ENCODE measurements at places on chromosomes 4 and X.

DNA sequence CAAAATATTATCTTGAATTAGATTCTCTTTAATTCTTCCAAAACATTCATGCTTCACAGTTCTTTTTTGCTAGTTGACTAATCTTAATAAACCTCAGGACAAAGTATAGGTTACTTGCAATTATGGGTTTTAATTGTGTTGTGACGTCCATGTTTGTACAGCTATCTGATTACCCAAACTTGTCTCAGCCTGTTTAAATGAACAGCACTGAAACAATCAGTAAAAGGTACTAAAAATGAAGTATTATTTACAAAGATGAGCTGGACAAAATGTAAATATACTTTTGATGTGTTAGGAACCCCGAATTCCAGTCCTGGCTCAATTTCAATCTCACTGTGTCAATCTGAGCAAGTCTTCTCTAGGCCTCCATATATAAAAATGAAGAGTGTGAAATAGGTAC is 57.4 kb upstream of the SLC6A14 start:
- no peak for DNase-seq

- DNase-seq = no peak
Measured at GRCh38 chr4:108884596-108884995, 121.7 kb upstream of the ETNPPL start.

DNA sequence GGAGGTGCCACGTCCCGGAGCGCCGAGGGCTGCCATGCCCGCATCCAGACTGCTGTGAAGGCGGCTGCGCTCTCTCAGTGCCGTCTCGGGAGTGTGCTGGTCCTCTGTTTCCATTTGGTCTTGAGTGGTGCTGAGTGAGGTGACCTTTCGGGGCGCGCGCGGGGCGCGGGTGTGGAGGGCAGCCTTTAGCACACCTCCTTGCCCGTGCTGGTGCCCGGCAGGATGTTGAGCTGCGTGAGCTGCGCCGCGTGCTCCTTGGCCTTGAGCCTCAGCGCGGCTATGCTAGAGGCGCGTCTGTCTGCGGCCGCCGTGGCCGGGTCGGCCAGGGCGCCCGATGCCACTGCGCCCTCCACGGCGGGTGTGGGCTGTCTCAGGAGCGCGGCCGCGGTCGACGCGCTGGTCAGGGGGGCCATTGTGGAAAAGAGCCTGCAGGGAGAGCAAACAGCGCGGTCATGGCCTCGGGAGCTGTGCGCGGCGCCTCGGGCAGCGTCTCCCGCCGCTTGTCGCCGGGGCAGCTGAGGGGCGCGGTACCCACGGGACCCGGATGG is 11.2 kb downstream of the ARX start:
- no peak for DNase-seq

GRCh38 chrX:153780678-153781427 is at the start of gene SRPK3:
TSS of gene SRPK3 (plus strand) at chrX:153781041. CDS start at chrX:153781087, 46 bp downstream.
- DNase-seq = no peak

GRCh38 chr4:88725986-88726385 is 28.4 kb upstream of the NAP1L5 start:
- no peak for DNase-seq

DNA sequence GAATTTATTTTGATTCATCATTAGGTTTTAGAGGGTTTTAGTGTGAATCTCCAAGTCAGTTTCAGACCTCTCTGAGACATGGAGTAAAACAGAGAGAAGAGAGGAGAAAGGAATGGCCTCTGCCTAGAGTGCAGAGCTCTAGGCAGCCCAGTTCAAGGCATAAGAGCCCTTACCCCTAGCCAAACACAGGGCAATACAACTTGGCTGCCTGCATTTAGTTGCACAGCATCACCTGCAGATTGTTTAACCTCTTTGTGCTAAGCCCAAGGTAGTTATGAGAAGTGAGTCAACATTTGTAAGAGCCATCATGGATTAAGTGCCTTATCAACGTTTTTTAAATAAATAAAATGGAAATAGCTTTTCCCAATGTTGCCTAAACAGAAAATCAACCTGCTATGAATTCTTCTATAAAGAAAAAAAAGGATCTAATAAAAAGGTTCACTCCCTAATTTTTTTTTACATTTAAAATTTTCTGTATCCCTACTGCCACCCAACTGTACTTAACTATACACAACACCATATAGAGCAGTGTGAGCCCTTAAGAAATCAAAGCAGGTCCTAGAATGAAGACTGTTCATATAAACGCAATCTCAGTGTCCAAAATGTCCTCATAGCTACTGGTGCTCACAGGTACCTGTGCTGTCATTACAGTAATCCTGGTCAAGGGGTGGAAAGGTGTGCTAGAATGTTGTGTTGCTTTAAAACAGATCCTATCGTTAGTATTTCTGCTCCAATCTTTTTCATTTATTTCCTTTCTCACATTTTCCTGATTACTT is 36.0 kb downstream of the PF4 start:
- DNase-seq = no peak

DNA sequence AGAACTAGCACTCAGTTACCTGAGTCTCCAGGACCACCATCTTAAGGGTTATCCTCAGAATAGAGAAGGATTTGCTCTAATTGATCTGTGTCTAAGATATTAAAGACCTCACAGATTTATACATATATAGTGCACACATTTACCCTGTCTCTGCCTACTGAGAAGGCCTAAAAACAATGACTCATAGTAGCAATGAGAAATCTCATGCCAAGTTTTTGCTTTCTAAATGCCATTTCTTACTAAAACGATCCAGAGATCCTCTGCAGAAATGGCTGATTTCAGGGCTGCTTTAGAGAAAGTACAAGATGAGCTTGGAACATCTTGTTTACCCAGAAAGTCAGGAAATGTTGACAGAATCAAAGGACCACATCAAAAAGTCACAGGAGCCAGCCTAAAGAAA is 79.1 kb upstream of the INPP4B start:
- DNase-seq = no peak

DNA sequence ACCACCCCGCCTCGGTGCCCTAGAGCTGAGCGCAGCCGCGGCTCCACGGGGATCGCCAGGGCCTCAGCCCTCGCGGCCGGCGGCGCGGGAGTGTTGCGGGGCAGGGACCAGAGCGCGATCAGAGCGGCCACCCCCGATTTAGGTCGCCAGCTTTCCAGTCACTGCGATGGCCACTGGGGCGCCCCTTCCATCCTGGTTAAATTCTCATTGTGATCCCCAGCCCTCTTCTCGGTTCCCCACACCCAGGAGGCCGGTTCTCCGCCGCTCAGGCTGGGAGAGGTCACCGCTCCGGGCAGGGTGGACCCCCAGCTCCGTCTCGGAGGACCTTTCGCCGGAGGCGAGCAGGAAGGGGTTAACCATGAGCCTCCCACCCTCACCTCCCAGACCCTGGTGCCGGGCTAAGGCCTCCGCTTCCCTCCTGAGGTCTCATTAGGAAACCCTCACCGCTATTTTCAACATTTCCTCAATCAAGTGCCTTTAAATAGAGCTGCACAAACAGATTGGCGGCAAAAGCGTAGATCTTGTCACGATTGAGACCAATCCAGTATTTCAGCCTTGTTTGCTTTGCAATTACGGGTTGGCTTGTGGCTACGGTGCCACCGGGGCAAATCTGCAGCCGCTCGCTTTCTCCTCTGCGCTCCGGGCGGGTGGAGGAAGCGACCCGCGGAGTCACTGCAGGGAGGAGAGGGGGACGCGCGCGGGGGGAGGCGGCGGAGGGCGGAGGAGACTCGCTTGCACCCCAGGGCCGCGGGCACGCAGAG is 8.3 kb upstream of the HAND2 start:
- no peak for DNase-seq

- DNase-seq = no peak
Measured at GRCh38 chr4:156505341-156505955, 466.2 kb downstream of the PDGFC start.

- no peak for DNase-seq
Measured at GRCh38 chrX:67749536-67749935, 205.7 kb downstream of the AR start.

GRCh38 chr4:101238706-101239105 is 108.6 kb downstream of the PPP3CA start:
- peak; percentile 44 for DNase-seq

GRCh38 chrX:24285082-24285481 is 28.8 kb downstream of the SUPT20HL2 start:
- no peak for DNase-seq

DNA sequence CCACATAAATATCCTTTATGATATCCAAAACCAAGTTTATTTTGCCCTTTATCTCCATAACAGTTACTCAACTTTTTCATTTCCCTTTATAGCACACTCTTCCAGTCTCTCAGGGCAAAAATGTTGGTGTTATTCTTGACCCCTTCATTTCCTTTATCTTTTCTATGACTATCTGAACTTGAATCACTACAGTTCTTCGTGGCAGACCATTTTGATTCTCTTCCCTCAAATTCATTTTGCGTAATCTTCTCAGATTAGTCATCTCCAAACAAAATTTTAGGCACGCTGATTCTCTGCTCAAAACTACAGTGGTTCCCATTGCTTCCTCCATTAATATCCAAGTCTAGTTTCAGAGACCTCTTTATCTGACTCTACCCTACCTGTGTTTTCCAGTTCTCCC is 26.1 kb downstream of the RUFY3 start:
- DNase-seq = no peak

DNA sequence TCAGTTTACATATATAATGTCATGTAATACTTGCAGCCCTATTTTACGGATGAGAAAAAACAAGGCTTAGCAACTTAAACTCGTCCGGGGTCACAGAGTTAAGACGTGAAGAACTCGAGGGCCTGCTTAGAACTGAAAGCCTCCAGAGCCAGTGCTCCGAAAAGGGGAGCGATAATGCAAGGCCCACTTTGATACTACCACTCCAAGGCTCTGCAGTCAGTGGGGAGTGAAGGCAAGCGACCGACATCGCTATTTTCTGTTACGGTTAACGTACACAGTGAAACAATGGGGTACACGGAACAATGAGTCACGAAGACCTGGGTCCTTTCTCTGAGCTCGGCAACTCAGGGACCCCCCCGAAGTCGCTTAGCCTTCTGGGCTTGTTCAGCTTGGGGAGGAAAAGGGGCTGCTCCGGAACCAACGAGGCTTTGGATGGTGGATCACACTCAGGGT is 965 bp downstream of the PPA2 start:
- no peak for DNase-seq

- DNase-seq = no peak
Measured at GRCh38 chrX:105744946-105745345, 77.4 kb upstream of the NRK start.

- DNase-seq = no peak
Measured at GRCh38 chr4:73922766-73923630, 53.8 kb downstream of the CXCL1 start.

DNA sequence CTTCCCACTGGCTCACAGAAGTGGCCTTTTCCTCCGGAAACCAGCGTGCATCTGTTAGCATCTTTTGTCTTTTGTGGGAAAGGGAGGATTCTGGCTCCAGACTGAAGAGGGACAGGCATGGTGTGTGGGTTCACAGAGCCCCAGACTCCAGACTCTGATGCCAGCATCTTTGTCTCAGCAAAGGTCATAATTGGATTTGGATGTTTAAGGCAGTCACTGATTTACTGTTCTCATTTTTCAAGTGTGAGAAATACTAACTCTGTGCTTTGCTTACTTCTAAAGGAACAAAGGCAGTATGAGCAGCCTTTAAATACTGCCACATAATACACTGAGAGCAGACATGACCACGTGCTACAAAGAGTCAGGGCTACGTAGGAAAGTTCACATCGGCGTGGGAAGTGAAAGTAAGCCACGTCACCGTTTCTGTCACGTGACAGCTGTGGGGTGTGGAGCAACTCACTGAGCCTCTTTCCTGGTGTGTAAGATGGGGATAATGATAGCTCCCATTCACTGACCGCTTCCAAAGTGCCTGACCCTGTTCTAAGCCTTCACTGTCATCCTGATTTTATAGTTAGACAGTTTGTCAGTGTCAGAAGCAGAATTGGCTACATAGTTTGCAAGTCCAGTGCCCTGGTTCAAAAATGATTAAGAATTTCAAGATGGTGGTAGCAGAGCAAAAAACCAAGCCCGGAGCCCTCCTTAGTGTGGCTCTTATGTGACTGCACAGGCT is 24.8 kb upstream of the TMSB4X start:
- DNase-seq = peak; percentile 8

- no peak for DNase-seq
Measured at GRCh38 chr4:102326951-102327350, 18.3 kb downstream of the SLC39A8 start.

- DNase-seq = no peak
Measured at GRCh38 chrX:136032370-136032769, 47.1 kb downstream of the SLC9A6 start.

DNA sequence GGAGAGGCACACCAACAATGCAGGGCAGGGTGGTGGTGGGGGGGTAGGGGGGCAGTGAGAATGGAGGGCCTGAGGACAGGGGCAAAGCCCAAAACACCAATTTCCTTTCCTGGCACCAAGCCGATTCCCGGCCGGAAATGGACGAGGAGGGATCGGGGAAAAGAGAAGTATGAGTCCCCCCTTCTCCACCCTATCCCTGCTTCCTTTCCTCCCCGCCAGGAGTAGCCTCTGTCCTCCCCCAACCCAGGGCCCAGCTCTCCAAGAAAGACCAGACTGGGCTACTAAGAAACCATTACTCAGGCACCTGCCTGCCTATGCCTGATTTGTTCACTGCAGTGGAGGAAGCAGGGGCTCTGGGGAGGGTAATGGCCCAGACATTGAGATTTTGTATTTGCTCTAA is 402 bp downstream of the CCDC120 start:
- no peak for DNase-seq

GRCh38 chr4:138393886-138394610 is 151.9 kb upstream of the SLC7A11 start:
- DNase-seq = no peak

GRCh38 chr4:36553453-36553852 is 272.0 kb downstream of the DTHD1 start:
- DNase-seq = no peak

DNA sequence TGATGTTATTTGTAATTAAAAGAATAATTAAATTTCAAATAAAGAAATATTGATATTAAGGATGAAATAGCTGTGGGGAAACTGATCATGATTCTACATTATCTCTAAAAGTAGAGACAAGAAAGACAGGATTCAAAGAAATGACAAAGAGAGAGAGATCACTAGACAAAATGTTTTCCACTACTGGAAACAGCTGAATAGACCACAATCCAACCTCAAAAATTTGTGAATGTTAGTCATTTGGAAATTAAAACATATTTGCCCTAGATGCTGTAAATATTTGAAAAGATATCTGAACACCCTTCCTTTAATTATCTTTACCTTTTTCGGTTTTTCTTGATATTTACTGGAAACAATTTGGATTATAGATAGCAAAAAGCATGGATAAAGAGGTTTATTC is 414.9 kb downstream of the CENPC start:
- no peak for DNase-seq

DNA sequence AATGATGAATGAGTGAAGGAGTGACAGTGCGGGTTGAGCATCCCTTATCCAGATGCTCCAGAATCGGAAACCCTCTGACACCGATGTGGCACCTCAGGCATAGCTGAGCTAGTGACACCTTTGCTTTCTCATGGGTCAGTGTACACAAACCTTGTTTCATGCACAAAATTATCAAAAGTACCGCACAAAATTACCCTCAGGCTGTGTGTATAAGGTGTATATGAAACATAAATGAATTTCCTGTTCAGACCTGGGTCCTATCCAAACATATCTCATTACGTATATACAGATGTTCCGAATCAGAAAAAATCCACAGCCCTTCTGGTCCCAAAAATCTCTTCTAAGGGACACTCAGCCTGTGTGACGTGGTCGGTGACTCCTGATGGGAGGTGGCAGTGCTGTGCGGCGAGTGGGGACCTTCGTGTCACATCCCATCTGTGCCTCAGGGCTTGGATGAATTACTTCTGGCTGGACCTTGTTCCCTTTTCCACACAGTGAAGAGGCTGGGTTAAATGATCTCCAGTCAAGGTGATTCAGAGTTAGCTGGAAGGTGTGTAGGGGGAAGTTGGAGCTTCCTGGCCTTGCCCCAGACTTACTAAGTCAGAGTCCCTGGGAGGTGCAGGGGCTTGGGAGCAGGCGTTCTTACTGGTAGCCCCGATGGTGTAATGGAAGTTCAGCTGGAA is 18.8 kb downstream of the RGS12 start:
- DNase-seq = peak; percentile 23
